ENCODE measurements at places on chromosomes 16 and 17.
A peak's percentile ranks its signal among the peaks of the same experiment; 100 is the strongest.

DNA sequence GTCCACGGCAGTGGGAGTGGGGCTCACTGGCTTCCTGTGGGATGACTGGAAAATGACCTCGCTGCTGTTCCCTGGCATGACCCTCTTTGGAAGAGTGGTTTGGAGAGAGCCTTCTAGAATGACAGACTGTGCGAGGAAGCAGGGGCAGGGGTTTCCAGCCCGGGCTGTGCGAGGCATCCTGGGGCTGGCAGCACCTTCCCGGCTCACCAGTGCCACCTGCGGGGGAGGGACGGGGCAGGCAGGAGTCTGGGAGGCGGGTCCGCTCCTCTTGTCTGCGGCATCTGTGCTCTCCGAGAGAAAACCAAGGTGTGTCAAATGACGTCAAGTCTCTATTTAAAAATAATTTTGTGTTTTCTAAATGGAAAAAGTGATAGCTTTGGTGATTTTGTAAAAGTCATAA is 7.8 kb upstream of the RNF213 start:
- no peak for DNase-seq

GRCh38 chr16:73482310-73482709 is 434.4 kb upstream of the ZFHX3 start:
- no peak for DNase-seq

- no peak for DNase-seq
These were observed 8.8 kb downstream of the NFATC3 start for GRCh38 chr16:68093816-68094613.

GRCh38 chr17:74619077-74619673 is 4.4 kb downstream of the CD300E start:
- no peak for DNase-seq

GRCh38 chr16:68644296-68644695 is 814 bp upstream of the CDH3 start:
- DNase-seq: peak; percentile 1

DNA sequence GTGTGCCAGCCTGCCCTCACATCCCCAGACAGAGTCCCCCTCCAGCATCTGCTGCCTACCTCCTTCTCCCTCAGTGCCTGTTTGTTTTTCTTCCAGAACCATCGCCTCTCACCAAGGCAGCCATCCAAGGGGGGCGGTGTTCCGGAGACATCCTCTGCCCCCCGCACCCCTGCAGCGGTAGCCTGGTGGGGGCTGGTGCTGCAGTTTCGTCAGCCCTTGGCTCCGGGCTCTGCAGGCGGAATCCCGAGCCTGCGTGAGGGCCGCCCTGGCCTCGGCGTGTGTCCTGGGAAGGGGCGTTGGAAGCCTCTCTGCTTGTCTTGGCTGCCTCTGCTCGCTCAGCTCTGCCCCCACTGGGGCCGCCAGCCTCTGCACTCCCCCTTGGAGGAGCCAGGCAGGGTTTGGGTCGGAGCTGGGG is 126.0 kb upstream of the CIBAR2 start:
- DNase-seq: no peak

- no peak for DNase-seq
These were observed 122.3 kb upstream of the CIBAR2 start for GRCh38 chr16:85234310-85235204.

- DNase-seq: no peak
These were observed 3.0 kb downstream of the EVPLL start for GRCh38 chr17:18380471-18381157.

DNA sequence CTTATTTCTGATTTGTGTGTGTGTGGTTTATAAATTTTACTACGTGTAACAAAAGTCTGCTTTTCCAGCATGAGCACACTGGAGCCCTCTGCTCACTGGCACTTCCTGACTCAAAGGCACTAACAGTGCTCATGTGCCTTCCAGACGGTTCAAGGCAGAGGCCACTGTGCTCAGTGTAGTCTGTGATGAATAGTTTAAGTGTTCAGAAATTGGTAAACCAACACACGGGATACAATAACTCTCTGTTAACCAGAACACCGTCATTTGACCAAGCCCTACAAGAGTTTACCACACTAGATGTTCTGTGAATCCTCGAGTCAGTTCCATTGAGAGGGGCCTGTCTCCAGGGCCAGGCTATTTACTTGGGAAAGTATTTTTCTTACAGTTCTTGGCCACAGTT is 191.9 kb downstream of the MRTFB start:
- DNase-seq: no peak

DNA sequence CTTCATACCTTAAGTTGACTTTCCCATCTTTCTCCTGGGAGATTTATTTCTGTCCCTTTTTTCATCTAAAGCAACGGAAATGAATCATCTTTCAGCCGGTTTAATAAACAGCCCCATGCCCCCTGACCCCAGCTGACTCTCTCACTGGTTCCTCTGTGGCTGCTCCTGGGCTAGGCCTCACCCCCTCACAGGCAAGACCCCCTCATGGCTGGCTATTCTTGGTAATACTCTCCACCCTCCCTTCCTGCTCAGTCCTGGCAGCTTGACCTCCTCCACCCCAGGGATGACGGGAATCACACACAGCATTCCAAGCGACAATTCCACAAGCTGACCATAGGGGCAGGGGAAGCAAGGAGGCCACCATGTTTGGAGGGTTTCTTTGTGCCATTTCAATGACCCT is 1.5 kb upstream of the ADAP2 start:
- no peak for DNase-seq

DNA sequence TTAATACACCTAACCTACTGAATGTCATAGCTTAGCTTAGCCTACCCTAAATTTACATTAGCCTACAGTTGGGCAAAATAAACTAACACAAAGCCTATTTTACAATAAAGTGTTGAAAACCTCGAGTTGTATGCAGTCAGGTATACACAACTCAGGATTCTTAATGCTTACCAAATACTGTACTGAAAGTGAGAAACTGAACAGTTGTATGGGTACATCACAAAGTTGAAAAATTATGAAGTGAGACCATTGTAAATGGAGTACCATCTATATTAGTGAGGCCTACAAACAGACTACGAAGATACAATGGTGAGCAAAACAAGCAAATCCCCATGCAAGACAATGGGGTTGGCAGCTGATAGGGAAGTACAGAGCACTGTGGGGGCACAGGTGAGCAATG is 79.7 kb downstream of the VAT1L start:
- DNase-seq: no peak

DNA sequence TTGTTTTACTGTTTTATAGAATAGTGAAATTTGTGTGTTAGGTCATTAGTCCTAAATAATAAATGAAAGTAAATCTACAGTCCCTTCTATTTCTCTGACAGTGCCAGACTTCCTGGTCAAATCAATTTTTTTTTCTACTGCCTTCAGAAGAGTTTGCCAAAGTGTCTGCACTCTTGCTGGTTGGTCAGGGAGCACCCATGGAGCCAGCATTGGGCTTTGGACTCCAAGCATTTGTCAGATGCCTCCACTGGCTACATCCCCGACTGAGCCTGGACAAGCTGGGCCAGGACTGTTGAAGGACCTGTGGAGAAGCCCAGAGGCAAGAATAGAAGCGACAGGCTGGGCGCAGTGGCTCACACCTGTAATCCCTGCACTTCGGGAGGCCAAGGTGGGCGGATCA is 53.7 kb downstream of the ELAC2 start:
- DNase-seq: no peak

DNA sequence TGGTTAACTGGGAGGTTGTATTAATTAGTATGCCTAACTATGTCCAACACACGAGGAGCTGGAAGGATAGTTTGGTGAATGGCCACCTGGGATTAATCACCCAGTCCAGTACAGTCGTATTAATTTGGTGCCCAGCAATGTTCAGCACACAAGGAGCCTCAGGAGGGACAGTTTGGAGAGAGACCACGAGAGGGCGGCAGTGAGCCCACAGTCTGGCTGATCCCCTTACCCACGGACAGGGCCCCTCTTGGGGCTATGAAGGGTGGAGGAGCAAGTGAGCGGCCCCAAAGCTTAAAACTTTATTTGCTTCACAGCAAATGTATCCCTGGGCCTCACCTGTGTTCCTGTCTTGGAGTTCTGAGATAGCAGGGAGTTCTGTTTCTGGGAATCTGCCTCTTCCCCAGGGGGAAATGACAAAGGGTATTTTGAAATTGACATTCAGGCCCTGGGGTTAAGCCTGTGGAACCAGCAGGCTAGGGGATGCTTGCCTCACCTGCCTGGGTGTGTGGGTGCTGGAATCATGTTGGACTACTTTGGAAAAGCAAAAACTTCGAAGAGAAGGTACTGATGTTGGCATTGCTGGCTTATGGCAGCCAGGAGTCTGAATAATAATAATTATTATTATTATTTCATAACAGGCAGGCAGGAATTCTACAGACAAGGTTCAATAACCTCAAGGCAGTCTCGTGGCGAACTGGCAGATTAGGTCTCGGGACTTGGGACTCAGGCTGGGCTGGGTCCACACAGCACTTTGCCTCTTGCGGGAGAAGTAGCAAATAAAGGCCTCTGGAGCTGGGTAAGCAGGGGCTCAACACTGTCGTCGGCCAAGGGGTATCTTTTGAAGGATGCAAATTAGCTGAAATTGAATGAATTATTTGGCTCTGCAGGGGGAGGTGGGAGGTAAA is 227.6 kb upstream of the ASIC2 start:
- DNase-seq: peak; percentile 28

Data from DMS79 treated with DMSO at 0.1 percent for 48 hours (cell line).